ENCODE measurements at places on chromosomes 3 and 15.

- no peak for DNase-seq
Measured at GRCh38 chr3:138914870-138915502, 32.0 kb downstream of the FOXL2 start.

DNA sequence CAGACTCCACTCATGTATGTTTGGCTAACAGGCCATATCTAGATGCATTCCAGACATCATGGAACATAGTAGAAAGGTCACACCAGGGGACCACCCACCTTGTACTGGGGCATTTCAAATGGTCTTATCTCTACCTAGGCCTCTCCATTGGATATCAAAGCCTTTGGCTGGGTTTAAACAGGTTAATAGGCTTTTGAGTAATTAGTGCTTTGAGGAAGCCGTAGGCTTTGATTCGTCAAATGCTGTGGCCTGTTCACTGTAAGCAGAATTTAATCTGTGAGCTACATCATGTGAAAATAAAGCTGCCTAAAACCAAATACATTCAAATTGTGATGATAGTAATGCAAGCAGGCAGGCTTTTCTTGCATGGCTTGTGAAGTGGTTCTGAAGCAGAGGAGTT is 129.5 kb downstream of the ST8SIA2 start:
- no peak for DNase-seq

- DNase-seq, result no peak
Measured at GRCh38 chr3:45414823-45415222, 26.4 kb downstream of the LARS2 start.

- no peak for DNase-seq
Measured at GRCh38 chr3:169759256-169759655, 5.6 kb downstream of the TERC start.

DNA sequence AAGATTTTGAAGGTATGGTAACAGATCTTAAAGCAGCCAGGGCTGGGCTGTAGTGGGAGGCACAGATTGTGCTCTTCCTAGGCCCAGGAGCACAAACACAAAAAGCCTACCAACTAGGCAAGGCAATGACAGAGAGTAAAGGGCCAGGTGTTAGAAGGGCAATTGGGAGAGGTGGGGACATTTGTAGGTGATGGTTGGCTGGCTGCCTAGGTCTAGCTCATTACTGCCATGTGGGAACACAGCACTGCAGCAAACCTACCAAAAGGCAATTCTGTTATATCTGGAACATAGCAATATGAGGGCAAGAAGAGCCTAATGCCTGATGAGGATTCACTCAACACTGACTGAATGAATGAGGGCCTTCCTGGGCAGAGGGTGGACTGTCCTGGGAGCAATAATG is 30.4 kb downstream of the ARHGEF3 start:
- no peak for DNase-seq

DNA sequence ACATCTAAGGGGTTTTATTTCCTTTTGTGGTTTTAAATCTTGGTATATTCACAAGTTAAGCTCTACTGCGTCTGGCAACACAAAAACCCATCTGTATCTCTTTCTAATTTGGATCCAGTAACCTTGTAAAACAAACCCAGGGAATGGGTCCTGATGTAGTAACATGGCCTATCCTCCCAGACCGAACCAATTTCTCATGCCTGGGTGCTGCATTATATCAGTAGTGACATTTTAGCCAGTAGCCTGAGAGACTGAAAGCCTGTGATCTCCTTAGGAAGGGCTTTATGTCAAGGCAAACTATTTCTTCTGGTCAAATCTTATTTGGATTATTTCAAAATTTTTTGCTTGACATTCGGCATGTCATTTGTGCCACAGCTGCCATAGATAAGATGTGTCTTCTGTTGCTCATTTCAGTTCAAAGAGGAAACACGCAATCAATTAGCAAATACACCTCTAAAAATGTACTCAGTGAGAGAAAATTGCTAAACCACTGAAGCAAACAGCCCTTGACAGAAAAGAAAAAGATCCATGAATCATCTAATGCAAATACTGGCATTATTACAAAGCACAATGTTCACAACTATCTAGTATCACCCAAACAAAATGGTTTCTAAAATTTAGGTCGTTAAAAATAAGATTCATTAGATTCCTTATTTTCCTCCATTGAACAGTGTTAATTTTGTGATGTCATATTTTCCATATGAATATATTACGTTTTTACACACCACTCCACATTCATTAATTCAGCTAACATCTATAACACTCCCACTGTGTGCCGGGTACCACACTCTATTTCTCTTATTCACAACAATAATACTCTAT is 4.0 kb downstream of the NPTN start:
- DNase-seq, result no peak

GRCh38 chr3:16595778-16596177 is 9.4 kb downstream of the DAZL start:
- no peak for DNase-seq

DNA sequence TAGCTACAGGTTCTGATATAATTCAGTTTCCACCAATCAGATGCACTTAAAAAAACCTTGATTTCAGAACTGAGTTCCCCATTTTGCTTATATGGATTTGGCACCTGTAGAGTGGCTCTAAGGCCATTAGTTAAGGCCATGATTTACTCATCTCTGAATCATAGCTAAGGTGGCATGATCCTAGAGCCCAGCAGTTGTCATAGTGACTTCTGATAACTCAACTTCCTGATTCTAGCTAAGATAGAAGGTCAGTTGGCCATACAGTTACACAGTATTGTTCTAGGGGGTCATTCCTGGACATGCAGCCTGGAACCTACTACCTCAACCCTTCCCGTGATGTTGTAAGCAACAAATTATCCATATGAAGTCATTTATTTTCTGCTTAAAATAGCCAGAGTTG is 15.9 kb upstream of the TMEM87A start:
- DNase-seq, result no peak

DNA sequence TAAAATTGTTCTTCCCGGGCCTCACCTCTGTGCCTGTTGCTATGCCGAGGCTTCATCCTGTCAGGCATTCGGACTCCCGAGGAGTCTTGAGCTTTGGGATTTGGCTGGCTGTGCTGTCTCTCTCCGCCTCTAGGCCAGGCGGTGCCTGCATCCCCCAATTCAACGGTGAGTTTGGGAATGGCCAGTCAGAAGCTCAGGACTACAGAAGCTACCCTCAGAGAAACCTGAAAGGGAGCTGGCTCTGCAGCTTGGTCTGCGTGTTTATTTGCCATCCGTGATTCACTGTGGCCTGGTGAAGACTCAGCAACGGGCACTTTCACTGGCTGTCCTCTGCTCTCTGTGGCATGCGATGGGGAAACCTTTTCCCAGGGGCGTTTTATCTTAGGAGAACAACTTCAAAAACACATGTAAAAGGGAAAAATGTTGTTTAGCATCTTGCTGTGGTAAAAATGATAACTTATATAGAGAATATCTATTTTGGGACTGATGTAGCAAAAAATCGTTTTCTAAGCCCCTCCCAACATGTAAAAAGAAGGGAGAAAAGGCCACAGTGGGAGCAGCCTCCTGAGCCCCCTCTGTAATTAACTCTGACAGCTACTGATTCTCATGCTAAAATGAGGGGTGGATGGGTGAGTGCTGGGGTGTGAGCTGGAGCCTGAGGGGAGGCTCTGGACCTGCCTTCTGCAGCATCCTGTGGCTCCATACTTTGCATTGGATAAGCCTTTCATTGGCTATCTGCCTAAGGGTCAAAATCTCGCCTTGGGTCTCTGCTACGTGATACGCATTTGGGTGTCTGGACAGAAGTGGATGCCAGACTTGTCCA is 103.4 kb upstream of the KLHL25 start:
- DNase-seq, result no peak

DNA sequence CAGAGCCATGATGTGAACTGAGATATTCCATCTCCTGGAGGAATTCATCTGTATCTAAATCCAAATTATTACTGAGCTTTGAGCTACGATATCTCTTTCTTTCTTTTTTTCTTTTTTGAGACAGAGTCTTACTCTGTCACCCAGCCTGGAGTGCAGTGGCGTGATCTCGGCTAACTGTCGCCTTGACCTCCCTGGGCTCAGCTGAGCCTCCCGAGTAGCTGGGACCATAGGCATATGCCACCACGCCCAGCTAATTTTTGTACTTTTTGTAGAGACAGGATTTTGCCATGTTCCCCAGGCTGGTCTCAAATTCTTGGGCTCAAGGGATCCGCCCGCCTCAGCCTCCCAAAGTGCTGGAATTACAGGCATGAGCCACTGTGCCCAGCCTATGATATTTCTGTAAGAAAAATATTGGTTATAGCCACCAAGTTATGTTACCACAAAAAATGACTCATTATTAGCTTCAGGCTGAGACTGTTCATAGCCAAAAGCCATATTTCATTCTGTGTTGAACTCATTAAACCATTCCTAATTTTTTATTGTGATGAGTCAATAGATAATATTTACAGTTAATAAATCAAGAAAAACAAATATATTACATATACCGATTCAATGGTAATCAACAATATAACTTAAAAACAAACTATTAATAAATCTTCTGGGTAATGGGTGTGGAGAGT is 27.1 kb upstream of the SLC30A4 start:
- no peak for DNase-seq

DNA sequence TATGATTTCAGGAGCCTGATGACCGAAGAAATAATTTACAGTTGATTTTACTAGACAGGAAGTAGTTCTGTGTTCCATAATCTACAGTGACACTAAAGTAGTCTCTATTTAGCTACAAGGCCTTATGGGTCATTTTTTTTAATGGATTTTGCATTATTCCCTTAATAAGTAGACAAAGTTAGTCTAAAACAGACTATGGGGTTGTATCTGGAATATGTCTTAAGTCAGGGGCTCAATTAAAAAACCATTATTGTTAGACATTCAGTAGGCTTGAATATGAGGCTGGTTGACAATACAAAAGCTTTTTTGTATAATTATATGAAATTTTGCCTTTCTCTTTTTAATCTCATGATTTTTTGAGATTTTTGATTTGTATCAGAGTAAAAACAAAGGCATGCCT is 820.0 kb upstream of the SEMA6D start:
- DNase-seq, result no peak

- DNase-seq, result no peak
Measured at GRCh38 chr3:20043396-20043795, 3.1 kb downstream of the KAT2B start.

DNA sequence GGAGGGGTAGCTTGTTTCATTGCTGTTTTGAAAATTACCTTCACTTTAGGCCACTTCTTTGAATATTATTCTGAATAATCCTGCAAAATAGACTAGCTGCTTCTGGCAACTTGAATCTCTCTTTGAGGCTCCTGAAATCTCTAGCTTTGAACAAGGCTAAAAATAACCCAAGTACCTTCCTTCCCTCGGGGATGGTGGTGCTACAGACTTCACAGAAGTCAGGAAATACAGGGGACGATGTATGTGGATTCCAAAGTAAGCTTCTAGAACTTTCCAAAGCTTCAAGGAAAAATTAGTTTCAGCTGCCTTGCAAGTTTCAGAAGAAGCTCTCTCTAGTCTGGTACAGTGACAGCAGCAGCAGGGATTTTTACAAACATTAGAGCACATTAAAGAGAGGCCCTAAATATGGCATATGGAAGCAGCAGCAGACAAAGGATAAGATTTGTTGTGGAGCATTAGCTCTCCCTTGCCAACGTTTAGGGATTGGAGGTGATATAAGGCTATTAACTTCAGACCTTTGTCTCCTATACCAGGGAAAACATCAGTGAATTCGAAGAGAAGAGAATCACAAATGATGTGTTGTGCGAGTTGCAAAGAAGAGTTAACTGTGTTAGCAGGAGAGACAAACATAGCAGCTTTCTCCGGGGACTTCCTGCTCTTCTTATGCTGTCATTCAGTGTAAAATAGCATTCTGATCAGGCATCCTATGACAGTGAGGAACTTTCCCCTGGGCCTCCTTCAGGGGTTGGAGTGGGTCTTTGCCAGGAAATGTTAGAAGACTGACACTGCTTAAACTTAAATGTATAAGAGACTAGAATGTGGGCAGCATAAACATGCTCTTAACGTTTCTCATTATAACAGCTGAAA is 783.0 kb upstream of the ARPP21 start:
- no peak for DNase-seq

DNA sequence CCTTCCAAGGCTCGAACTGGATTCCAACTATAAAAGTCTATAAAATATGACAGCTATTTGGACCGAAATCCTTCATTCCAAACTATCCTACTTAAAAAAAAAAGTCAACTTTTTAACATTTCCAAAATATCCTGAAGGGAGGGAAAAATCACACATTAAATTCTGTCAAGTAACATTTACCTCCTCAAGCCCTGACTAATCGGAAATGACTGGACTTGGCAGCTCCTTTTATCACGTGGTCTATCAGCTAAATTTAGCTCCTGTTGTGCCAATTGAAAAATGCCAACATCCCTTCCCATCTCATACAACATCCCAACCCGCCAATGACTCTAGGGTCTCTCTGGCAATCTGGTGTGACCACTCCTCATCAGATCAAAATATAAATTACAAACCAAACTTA is 297.9 kb downstream of the FHIT start:
- DNase-seq, result no peak

GRCh38 chr3:135487261-135487660 is 478.3 kb upstream of the PPP2R3A start:
- DNase-seq, result no peak

- no peak for DNase-seq
Measured at GRCh38 chr15:57436166-57436565, 59.9 kb downstream of the CGNL1 start.

DNA sequence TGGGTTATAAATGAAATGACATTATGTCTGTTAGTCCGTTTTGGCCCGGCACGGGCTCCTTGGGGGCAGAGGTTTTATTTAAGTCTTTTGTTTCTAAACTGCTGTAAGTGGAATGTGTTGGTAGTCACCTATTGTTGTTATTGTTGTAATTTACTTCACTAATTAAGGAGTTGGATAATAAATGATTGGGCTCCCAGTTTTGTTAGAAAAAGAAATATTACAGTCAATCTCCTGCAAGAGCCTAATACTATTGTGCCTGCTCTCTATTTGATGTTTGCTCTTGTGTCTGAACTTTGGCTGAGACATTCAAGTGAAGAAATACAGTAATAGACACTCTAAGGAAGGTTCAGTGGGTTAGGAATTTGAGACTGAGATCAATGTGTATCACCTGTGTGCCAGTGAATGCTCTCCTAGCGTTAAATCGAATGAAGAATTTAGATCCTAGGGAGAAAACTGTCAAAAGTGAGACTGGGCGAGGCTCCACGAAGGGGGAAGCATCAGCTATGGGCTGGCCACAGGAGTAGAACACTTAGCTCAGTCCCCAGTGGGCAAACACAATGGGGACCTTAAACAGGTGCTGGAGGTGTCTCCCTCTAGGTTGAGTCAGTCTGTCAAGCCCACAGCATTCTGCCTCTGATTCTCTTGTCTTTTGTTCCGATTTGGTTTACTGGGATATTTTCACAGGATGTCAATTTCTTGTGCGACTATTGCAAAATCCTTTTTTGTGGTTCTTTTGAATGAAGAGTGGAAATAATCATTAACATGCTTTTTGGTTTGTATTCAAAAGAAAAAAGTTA is 1.2 kb downstream of the ROBO2 start:
- no peak for DNase-seq

DNA sequence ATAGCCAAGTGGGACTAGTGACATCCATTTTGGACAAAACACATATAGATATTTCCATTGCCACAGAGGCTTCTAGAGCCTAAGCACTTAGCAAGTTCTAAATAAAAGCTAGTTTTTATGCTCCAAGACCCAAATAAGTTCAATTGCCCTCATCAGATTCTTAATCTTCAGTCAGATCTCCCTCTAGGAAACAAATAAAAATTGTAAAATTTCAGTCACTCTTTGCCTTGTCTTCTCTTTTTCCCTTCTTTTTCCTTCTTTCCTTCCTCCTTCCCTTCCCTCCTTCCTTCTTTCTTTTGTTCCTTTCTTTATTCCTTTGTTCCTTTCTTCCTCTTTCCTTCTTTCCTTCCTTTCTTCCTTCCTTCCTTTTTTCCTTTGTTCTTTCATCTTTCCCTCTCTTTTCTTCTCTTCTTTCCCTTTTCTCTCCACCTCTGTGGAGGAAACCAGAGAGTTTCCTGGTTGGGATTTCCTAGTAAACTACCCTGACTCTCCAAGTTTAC is 68.8 kb upstream of the GADL1 start:
- no peak for DNase-seq
